ENCODE measurements at places on chromosomes 5 and 9.

GRCh38 chr9:27504259-27504658 lies 19.8 kb upstream of the IFNK start:
- no peak for DNase-seq

DNA sequence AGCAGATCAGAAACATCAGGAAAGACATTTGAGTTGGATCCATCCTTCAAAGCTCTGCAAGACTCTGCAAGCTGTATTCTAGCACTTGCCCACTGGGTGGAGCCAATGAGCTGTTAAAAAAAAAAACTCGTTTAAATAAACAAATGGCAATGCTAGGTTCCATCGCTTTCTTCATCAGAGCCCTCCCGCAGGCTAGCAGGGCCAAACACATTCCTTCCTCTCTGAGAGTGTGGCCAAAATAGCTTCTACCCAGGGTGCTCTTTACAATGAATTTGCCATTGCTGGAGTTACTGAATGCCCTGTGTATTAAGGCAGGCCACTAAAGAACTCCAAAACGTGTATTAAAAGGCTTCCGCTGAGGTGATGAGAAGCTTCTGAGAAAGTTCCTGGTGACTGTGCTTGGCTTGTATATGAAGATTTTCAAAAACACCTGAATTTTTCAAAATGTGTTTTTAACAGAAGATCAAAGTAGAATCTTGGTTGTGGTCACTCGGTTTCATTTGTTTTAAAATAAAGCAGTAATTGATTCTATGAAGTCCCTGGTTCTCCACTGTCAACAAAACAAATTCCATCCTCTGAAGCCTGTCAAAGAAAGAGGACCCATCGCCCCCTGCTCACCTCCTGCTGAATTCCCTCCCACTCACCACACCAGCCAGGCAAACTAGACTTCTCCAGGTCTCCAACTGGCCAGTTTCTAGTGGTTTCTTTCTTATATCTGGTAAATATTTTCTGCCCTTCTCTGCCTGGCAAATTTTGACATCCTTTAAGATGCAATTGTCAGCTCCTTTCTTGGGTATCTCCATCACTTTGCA lies 36.5 kb upstream of the EQTN start:
- DNase-seq: peak; percentile 77

GRCh38 chr5:69140827-69141226 lies 26.1 kb upstream of the CCNB1 start:
- no peak for DNase-seq

DNA sequence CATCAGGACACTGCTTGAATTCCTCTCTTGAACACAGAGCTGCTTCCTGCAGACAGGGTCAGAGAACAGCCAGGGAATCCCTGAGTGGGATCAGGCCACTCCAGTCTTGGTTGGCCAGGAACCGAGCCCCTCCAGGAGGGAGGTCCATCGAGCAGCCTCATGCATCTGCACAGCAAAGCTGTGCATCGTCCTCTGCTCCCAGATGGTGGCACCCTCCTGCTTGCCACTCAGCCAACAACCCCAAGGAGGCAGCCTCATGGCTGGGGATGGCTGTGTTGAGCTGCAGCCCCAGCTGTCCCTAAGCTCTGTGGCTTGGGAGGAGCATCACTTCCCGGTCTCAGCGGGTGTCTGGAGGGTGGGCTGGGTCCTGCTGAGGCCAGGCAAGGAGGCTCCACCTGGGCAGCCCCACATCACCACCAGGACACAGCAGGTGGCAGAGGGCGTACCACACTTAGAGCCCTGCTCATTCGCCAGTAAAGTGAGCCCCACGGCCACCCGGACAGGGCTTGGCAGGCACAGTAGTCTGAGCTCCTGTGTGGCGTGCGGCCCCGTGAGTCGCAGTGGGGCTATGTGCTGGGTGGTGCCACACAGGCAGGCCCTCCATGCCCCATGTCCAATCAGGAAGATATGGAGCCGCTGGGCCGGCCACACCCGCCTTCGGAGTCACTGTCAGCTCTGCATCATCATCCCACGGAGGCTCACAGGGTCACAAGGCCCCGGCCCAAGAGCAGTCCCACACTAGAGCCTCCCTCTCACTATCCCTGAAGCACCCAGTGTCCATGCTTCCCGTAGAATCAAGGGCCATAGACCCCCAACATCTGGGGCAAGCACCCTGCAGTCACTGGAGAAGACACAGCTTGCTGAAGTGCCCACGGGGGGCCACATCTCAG lies 11.9 kb downstream of the LPCAT1 start:
- no peak for DNase-seq

- peak; percentile 40 for DNase-seq
Observed at GRCh38 chr5:146015001-146015400, 78.6 kb downstream of the SH3RF2 start.

- DNase-seq: no peak
Observed at GRCh38 chr5:77907786-77908185, 131.6 kb upstream of the TBCA start.

GRCh38 chr5:1662559-1663085 lies 137.0 kb downstream of the MRPL36 start:
- no peak for DNase-seq

DNA sequence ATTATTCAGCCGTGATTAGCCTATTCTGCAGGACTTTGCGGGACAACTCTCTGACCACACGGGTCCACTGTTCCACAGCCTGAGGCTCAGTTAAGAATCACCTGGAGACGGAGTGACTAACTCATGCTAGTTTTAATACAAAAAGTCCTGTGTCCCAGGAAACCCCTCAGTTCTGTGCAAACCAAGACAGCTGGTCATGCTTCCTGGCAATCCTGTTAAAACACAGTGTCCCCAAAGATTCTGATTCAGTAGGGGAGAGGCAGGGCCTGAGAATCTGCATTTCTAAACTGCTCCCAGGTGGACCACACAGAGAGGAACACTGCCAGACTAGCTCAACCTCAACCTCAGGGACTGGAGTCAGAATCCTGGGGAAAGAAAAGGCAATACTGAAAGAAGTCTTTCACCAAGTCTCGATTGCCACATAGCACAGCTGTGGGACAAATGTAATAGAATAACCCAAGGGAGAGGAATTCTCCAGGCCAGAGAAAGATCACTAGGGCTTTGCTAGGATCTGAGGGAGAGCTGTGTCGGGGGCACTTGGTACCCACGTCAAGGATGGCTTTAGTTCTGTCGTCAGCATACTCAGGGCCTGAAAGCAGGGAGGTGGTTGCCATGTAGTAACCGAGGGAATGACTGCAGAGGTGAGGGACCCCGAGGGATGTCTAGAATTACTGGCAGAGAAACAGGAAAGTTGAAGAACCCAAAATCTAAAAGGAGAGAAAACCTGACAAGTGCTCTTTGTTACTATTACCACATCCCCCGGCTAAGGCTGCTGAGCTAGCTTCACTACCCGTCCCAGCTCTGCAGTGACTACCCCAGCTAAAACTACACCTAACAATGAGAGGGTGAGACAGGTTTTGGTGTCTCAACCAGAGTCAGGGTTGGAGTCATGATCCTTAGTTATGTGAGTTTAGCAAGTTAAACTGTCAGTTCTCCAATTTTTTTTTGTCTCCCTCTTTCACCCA lies 8.6 kb downstream of the SUSD1 start:
- DNase-seq: no peak
